ENCODE measurements at places on chromosomes 7 and 10.

DNA sequence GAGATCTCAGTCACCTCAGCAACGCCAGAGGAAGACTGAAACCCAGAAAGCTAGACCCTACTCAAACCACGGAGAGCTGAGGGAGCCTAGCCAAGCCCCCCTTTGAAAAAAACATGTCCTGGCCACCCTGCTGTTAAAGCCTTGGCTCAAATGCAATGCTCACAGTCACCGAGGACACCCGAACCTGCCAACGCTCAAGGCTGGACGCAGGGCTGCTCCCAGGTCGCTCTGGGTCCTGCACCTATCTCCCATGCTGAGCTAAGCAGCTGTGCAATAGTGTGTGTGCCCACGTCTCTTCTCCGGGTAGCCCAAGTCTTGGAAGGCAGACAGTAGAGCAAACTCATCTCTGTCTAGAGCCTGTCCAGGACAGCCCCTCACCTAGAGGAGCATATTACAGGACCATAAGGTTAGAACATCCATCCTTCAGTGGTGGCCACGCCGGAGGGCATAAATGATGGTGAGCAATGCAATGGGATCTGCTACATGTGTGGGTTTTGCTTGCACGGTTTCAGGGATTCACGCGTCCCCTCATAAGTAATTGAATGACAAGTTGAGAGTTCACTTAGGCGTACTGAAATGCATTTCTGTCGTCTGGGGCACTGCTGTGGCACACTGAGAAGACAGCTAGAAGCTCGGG lies 94.2 kb upstream of the DDC start:
- DNase-seq = no peak

DNA sequence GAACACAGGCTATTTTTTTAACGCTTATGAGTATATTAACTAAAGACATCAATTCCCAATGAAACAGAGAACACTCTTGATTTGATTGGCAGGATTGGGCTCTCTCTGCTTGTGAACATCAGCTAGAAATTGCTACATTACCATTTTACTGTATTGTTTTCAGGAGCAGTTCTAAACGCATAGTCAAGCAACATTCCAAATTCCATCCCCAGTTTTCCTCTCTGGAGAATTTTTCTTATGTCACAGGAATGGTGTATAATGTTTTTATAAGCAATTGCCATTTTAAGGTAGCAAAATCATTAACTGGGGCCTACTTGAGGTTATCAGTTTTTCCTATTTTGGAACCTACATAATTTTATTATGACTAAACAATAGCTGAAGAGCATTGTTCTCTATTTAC lies 276.9 kb upstream of the LRRN3 start:
- no peak for DNase-seq

DNA sequence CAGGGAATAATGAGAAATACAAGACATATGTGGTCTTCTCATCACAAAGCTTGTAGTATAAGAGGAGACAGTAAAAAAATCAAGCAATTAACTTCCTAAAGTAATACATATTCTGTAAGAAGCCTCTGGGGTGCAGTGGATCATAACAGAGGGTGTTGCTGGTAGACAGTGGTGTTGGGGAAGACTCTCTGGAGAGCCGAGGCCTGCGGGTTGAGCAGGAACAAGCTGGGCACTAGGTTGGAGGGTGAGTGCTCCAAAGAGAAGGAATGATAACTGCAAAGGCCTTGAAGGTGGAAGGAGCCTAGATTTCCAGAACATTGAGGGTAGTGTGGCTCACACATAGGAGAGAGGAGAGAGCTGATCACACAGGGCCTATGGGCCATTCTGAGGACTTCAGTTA lies 1.5 kb downstream of the GIMAP4 start:
- DNase-seq = no peak

- no peak for DNase-seq
These were observed 78.4 kb downstream of the CARD11 start for GRCh38 chr7:2965301-2965700.

DNA sequence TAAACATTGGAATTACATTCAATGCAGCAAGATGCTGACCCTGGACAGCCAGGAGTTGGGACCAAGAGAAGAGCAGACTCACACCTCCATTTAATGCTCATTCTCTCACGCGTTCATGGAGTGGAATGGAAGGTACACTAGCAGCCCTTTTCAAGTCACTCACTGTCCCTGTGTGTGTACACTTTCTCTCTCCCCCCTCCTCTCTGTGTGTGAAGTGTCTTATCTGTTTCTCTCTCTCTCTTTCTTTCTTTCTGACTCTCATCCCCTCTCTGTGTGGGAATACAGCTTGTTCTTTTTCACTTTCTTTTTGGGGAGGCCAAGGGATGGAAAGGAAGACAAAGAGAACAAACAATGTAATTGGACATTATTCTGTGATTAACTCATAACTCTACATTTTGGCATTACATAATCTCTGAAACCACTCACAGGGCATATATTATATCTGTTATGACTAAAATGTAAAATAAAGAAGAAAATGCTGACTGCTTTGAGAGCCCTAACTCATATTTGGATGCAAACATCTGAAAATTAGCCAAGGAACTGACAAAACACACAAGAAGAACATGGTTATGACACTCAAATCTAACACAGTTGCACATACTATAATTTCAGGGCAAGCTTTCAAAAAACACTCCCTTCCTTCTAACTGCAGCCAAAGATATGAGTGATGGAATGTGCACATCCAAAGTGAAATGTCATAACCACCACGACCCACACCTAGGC lies 188.8 kb downstream of the PARD3 start:
- no peak for DNase-seq

DNA sequence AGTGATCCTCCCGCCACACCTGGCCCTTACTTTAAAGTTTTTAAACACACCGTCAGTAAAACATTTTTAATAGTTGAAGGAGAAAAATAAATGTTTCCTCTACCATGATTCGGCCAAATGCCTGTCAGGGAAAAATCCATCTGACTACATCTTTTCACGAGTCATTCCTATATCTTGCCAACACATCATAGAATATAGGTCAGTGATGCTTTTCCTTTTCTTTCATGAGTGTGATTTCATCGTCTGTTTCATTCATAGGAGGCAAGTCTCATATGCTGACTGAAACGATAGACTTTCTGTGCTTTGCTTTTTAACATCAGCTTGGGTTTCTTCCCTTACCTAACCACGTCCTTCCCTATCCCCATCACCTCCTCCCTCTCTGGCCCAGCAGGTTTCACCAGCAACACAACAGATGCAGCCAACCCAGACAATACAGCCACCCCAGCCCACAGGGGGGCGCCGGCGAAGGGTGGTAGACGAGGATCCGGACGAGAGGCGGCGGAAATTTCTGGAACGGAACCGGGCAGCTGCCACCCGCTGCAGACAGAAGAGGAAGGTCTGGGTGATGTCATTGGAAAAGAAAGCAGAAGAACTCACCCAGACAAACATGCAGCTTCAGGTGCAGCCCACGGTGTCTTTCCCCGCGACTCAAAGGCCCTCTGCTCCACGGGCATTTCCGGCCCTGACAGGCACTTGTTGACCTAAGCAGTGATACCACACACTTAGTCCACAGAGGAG lies 149.2 kb downstream of the TRIL start:
- no peak for DNase-seq

DNA sequence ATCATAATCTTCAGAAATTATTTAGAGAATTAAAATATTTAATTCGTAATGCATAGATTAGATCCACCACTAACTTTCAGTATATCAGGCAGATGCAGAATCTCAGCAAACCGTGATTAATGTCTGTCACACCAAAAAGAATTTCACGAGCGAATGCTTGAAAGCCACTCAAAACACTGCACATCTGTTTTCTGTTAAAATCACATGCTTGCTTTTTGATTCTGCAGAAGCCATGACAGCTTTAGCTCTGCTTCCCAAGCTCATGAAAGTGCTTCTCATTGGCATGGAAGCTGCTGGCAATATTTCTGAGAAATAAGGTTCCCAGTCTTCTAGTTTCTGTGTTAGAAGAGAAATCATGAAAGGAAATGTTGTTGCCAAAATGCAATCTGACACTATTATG lies 837.8 kb upstream of the LRRN3 start:
- DNase-seq = no peak

DNA sequence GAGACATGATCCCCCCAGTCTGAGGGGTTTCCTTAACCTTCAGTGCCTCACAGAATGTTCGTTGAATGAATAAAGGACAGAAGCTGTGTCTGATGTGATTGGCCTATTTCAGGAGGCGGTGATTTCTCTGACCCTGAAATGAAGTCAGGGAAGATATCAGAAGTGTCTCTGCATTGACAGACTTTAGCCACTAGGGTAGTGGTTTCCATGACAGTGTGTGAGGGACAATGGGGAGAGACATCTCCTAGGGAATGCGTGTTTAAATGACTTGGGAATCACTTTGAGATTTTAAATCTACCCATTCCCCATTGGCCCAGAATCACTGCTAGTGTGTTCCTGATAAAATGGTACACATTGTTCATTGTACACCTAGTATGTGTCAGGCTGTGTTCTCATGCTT lies 132.0 kb downstream of the CFAP58 start:
- no peak for DNase-seq

- DNase-seq = no peak
These were observed 72.5 kb downstream of the CDK6 start for GRCh38 chr7:92763636-92764423.

GRCh38 chr7:34425194-34425593 lies 232.8 kb upstream of the NPSR1 start:
- DNase-seq = no peak

DNA sequence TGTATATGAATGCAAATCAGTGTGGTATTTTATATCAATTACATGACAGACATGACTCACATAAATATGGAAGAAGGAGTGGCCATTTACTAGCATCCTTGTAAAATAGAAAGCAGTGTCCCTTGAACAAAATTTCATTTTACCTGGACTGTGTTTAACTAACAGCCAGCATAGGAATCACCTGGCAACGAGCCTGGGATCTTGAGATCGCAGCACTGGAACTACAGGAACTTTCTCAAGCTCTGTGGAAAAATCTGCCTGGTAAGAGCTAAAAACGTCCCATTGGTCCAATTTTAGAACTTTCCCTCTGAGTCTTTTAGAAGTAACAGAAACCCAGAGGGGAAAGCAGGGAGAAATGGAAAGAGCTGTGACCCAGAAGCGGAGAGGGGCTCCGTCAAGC lies 68.9 kb upstream of the AMPH start:
- DNase-seq = no peak

DNA sequence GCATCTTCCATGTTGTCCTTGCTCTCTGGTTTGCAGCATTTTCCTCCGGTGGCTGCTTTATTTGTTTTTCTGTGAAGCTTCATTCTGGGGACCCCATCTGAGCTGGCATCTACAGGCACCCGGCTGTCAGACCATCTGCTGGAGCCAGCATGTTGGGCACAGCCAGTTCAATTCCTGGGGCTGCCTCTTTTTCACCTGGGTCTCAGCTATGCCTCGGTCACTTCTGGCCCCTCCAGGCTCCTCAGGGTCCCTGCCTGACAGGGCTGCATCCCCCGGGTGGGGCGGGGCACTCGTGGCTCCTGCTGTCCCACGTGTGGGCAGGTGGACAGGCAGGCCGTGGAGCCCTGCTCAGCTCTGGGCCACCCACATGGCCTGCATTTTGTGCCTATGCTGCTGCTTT lies 8.1 kb downstream of the SCART1 start:
- no peak for DNase-seq

GRCh38 chr10:85098835-85099521 lies 770.6 kb downstream of the CCSER2 start:
- no peak for DNase-seq

GRCh38 chr7:18541181-18541870 lies 45.8 kb downstream of the HDAC9 start:
- DNase-seq = no peak

DNA sequence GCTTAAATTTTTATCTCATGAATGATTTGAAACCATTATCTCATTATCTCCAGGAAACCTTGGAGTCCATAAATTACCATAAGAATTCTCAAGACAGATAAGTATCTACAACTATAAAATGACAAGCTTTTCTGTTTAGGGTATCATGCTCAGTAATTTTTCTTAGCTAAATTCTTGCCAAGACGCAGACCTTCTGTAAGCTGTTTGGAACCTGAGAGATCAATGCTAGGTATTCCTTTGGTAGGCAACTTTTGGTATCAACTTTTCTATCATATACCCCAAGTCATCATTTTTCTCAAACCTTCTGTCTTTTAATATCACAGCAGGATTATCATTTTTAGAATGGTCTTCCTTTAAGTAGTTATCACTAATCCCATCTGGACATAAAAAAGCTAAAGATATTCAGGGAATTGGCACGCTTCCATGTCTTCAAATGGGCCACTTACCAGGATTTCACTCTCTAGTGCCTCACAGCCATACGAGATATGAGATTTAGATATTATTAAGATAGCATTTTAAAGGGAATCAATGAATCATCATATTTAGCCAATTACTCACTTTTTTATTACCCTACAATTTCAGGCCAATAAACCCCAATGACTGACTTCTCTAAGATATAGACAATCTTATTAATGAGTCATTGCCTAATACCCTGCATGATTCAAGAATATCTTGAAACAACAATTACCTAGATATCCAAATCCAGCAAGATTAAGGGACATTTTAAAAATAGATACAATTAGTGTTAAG lies 544.1 kb downstream of the HTR7 start:
- DNase-seq = no peak

GRCh38 chr10:80870282-80870681 lies 332.6 kb downstream of the SH2D4B start:
- peak; percentile 13 for DNase-seq

GRCh38 chr7:123218866-123219265 lies 19.1 kb upstream of the SLC13A1 start:
- no peak for DNase-seq

GRCh38 chr10:77104459-77104980 lies 533.1 kb downstream of the KCNMA1 start:
- DNase-seq = no peak

DNA sequence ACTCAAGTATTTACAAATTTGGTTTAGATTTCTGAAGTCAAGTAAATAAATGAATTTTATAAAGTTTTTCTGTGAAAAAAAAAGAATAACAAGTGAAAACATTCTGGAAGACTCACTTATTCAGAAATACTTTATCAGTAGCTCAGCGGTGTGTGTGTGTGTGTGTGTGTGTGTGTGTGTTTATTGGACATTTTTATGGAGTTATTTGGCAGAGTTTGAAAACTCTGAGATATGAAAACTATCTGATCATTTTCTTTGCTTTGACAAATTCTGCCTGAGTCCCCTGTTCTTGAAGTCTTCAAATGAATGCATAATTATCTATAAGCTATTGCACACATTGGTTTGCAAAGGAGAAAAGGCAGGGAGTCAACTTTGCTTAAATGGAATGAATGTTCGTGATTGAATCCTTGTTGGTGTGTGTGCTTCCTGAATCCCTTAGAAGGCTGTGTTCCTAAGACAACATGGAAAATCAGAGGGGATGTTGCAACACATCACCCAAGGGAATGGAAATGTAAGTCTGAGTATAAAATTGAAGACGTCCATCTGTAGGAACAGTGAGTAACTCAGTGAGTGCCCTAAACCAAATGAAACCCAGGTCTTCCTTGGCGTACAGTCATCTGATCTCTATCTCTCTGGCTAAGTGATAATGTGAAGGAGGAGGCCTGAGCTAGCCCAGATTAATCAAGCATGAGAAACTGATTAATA lies 160.9 kb downstream of the REEP3 start:
- DNase-seq = no peak

- DNase-seq = no peak
These were observed 79.4 kb downstream of the PDGFA start for GRCh38 chr7:440059-440749.

Measured in GM12878 (cell line).